Type B pancreatic cell (in vitro differentiated cells): ENCODE measurements at places on chromosomes 5 and 9.

GRCh38 chr5:172008111-172008455 lies 1.6 kb upstream of the FBXW11 start:
- no peak for DNase-seq

DNA sequence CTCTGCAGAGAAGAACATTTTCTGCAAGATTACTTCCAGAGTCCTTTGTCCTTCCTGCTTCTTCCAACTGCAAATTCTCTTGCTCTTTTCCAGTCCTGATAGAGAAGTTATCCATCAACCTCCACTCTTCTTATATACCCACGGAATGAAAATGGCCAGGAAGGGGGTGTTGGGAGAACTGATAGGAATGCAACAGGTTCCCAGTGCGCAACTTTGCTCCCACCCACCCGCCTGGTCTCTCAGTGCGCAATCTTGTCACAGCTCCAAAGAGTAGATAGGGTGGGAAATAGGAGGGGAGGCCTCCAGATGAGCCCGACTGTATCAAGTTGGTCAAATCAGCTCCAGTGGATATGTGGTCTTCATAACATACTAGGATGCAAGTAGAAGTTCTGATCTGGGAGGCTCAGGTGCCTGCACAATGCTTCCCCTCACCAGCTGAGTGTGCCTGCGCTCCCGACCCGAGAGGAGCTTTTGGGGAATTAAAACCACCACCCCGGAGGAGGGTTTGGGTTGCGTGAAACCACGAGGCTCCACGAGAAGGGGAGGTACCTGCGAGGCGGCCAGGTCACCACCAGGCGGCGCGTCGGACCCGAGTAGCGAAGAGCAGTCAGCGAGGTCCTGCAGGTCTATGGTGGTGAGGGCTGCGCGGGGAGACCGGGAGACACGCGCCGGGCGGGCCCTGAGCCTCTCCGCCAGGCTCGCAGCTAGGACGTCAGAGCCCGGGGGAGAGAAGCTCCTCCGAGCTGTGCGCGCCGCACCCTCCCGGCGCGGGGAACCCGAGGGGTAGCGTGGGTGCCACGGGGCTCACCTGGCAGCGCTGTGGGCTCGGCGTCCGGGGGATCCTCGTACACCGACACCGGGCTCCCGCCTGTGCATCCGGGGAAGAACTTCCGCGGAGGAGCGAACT lies 835 bp downstream of the MCIDAS start:
- DNase-seq = peak; percentile 85

DNA sequence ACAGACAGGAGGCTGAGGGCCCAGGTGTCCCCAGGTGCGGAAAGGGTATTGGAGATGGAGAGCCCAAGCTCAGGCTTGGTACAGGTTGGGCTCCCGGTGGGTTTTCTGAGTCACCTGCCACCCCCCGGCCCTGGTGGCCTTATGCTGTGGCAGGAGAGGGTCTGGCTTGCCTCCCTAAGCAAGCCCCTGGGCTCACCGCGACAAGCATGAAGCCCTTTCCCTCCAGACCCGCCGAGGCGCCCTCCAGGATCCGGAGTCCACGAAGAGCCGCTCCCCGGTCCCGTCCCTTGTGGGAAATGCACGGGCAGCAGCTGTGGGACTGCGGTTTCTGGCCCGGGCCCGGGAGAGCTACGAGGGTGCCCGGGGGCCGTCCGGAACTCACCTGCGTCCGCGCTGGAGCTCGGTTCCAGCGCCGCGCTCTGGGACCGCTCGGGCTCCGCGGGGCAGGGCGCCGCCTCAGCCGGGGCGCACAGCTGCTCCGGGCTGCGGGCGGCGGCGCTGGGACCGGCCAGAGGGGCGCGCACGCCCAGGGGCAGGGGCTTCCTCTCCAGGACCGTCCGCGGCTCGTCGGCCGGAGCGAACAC lies 757 bp downstream of the SAPCD2 start:
- no peak for DNase-seq

- no peak for DNase-seq
These were observed 18.3 kb upstream of the NEK6 start for GRCh38 chr9:124239249-124240073.

- no peak for DNase-seq
These were observed 205.3 kb downstream of the CDH10 start for GRCh38 chr5:24439465-24439864.

GRCh38 chr9:95516734-95517558 lies at the start of gene PTCH1:
Gene PTCH1 (minus strand): TSS chr9:95516971.
- peak; percentile 83 for DNase-seq

DNA sequence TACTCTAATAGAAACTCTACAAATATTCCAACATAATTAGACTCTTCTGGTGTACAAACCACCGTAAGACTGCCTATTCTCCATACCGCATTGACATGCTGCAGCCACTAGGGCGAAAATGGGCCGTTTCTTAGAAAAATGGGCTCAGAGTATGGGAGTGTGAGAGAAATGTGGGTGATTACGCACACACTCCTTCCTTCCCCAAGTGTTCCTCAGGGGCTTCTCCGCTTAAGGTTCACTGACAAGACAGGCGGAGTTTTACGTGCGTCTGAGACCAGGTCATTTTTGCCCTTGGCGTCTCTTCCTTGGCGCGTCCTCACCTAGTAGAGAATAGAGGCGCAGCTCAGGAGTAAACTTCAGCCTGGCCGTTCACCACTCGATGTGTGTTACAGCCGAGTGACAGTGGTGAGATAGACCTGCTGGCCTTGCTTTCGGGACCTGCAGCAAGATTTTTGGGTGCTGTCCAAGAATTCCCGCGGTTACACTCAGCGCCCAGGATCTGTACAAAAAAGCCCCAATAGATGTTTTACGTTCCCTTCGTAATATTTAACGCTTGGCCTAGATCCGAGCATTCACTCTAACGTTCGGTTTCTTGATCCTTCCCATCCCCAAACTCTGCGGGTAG lies 1.8 kb upstream of the NTRK2 start:
- no peak for DNase-seq

- no peak for DNase-seq
These were observed 755.4 kb upstream of the CTNND2 start for GRCh38 chr5:12659686-12660085.

DNA sequence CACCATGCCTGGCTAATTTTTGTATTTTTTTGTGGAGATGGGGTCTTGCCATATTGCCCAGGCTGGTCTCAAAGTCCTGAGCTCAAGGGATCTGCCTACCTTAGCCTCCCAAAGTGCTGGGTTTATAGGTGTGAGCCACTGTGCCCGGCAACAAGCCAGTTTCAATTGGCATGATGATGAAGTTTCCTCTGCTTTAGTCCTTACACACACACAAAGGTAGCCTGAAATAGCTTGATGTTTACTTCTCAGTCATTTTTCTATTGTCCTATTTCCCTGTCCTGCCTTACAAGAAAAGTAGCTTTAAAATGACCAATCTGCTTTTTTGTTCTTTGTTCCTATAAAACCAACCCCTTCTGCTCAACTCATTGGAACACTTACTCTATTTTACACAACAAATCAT lies 33.6 kb downstream of the PDE6A start:
- DNase-seq = no peak

- no peak for DNase-seq
These were observed 433.2 kb downstream of the MAT2B start for GRCh38 chr5:163938595-163938994.

DNA sequence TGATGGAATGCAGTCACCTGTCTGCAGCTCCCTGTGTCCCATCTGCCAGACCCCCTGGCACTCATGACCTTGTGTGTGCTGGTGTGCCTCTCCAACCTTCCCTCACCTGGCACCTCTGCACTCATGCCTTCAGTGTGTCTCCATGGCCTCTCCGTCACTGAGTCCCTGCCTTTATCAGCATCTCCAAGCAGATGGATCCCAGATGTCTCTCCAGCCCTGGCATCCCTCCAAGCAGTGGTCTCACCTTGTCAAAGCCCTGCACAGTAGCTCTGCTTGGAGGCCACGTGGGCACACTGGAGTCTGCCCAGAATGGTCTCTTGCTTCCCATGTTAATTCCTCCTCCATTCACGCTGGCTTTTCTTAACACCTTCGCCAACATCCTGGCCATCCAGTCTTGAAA lies 84.8 kb downstream of the DAP start:
- DNase-seq = no peak

DNA sequence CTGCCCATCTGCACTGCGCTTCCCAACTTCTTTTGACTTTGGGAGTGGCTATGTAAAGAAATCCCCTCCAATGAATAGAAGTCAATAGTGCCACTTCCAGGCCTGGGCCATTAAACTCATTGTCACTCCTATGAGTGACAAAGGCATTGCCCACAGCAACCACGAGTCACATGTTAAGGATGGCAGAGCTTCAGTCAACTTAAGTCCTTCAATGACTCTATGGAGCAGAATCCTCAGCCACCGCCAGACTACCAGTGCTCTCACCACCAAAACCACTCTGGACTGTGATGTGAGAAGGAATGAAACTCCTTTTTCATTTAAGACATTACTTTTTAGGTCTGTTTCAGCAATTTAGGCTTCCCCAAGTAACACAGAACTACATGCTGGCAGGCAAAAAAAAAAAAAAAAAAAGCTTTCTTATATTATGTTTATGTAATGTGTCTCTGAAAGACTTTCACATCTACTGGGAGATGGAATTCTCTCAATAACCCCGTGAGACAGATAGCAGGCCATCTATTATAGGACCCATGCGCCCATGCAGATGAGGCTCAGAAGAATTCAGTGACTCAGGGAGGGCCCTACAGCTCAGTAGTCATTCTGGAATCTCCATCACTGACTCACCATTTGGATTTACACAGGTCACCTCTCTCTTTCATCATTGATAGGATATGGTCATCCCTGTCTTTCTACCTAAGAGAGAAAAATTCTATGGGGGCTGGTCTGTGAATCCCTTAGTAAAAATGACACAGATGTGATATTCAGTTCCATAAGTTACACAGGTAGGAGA lies 180.5 kb downstream of the CEMIP2 start:
- no peak for DNase-seq

DNA sequence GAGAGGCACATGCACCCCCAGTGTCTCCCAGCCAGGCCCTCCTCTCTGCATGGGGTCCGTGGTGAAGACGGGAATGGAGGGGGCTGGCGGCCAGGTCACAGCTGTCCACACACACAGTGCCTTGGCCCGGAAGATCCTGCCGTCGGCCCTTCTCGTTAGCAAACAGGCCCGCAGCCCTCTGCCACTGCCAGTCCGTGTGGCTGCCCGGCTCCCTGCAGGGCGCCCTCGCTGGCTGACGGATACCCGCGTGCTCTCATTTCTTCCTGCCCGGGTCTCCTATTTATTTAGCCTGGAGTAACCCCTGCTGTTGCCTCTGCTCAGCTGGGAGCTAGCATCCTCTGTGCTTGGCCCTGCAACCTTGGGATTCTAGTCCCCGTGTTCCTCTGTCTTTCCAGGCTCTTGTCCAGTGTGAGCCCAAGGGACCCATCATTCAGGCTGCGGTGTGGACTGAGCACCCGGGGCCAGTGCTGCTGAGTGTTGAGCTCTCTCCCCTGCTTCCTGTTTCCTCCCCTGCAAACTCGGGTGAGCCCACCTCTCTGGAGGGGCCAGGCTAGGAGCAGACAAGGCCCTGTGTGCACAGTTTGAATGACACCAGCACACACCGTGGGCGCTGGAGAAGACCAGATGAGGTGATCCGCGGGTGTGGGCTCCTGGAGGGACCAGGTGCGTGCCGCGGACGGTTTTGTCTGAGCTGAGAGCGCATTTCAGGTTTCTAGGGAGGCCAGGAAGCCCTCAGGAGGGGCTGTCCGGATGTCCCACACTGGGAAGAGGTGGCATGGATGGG lies 14.6 kb upstream of the RNU6ATAC start:
- peak; percentile 68 for DNase-seq

- DNase-seq = no peak
These were observed 426.2 kb upstream of the BRINP1 start for GRCh38 chr9:119795395-119795794.

GRCh38 chr5:14143546-14143840 lies 351 bp downstream of the TRIO start:
- DNase-seq = no peak
